Right ventricle myocardium superior (tissue), 1 donor: ENCODE measurements at places on chromosomes 3 and 15. TPM values are rescaled to one million over a fixed set of nuclear protein-coding genes. Genes with fewer than 3 reads are reported as not detected.

The OR5K2 gene
- total RNA-seq, result not detected

GRCh38 chr3:14631687-14632441 is 19.7 kb upstream of the CCDC174 start:
- no peak for DNase-seq

DNA sequence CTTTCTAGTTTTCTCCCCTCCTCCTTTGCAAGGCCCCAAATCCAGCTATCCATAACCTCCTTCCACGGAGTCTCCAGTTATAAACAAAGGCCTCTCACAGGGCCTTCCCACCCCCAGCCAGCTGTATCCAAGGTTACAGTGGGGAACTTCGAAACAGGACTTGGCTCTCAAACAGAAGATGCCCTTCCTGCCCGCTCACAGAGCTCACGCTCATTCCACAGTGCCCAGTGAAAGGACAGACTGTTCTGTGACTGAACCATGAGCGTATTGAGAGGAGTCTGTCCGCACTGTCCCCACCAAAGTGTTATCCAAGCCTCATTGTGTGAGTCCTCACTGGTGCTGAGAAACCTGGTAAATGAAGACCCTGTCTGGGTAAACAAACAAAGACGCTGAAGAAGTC is 35.4 kb downstream of the ARHGAP31 start:
- DNase-seq, result no peak

- DNase-seq, result no peak
These were observed 106.2 kb upstream of the CHMP2B start for GRCh38 chr3:87120881-87121280.

The LRTM1 gene
- total RNA-seq, result not detected

- no peak for DNase-seq
These were observed 35.5 kb downstream of the DUT start for GRCh38 chr15:48366584-48367312.

The GAP43 gene
- 0.38 TPM for total RNA-seq

The IGSF11 gene
- 2.9 TPM for total RNA-seq

- no peak for DNase-seq
These were observed 146.8 kb downstream of the ADAMTS17 start for GRCh38 chr15:100194996-100195395.

The SCAPER gene
- total RNA-seq, result 47.8 TPM

The PLCH1 gene
- 1.3 TPM for total RNA-seq

DNA sequence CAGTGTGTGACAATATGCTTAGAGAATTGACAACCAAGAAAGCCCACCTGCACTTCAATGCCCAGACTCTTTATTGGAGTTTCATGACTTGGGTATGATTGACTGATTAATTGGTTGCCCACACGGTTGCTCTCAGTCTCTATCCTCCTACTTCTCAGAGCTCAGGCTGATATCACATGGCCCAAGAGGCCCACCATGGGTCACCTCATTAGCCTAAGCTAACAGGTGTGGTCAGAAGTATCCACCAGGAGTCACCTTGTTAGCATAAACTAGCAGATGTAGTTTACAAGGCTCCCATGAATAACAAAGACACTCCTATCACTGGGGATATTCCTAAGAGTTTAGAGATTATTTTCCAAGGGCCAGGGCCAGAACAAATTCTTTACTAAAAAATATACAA is 120.2 kb upstream of the MBNL1 start:
- no peak for DNase-seq
